Neural progenitor cell (in vitro differentiated cells): ENCODE measurements at places on chromosomes 1 and 21.

GRCh38 chr1:230144010-230144614 lies 77.1 kb downstream of the GALNT2 start:
- DNase-seq, result no peak

DNA sequence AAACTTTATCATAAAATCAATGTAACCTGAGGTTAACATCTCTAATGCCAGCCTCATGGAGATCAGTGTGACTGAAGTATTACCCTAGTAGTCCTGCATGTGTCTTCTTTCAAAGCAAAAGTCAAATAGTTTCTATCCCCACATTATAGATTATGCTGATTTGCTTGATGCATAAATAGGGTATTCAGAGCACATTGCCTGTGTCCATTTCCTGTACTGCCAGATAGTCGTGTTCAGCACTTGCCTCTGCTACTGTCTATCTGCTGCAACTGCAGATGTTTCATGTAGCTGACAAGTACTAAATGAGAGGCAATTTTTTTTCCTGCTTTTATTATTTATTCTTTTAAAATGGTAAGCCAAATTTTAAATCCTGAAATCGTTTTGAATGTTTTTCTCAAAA lies 348.7 kb downstream of the CHRM3 start:
- DNase-seq, result no peak

- DNase-seq, result no peak
Observed at GRCh38 chr21:27424601-27425000, 457.7 kb upstream of the ADAMTS5 start.

GRCh38 chr1:86708920-86709319 lies 4.5 kb downstream of the SH3GLB1 start:
- DNase-seq, result no peak

- no peak for DNase-seq
Observed at GRCh38 chr21:24428591-24429199, 1178.6 kb downstream of the MRPL39 start.

DNA sequence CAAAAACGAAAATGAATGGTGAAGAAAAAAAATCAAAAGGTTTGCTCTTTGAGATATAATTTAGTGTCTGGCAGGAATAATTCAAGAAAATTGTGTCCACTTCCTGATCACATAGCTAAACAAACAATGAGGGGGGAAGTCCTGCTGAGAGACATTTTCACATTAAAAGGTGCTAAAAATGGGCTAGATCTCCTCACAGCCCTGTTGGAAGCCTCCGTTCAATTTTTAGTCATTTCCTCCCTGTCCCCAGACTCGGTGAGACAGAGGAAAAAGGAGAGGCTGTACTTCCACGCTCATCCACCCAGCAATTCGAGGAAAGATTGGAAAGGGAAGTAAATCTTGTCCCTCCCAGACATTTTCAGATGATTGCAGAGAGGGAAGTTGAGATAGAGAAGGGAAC lies 103.7 kb downstream of the BARHL2 start:
- no peak for DNase-seq

- peak; percentile 12 for DNase-seq
Observed at GRCh38 chr1:27770293-27770830, 2.7 kb upstream of the STX12 start.

DNA sequence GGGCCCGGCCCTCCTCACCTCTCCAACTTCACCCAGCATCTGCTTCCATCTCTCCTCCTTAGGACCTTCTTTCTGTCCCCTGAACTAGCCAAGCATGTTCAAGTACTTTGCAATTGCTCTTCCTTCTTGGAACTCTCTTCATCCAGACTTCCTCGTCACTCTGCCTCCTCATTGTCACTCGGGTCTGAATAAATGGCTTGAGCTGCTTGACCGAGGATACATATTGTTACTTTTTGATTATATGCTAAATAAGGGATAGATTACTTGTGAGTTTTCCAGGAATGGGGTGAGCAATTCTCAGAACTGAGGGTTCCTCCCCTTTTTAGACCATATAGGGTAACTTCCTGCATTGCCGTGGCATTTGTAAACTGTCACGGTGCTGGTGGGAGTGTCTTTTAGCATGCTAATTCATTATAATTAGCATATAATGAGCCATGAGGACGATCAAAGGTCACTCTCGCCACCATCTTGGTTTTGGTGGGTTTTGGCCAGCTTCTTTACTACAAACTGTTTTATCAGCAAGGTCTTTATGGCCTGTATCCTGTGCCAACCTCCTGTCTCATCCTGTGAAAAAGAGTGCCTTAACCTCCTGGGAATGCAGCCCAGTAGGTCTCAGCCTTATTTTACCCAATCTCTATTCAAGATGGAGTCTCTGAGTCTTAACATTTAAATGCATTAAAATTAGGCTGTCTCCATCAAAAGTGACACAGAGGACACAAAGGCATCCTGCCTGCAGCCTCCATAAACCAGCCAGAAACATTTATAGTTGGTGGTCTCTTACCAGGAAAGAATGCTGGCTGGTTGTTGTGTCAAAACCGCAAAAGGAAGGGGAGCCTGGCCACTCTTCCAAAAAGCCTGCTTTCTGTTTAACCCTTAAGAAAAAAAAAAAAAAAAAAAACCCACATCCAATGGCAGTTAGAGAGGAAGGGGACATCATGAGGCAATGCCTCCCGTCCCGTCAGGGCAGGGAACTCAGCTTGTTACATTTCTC lies 179.3 kb downstream of the KAZN start:
- DNase-seq, result no peak

GRCh38 chr1:92730476-92730875 lies 54.4 kb downstream of the EVI5 start:
- no peak for DNase-seq

DNA sequence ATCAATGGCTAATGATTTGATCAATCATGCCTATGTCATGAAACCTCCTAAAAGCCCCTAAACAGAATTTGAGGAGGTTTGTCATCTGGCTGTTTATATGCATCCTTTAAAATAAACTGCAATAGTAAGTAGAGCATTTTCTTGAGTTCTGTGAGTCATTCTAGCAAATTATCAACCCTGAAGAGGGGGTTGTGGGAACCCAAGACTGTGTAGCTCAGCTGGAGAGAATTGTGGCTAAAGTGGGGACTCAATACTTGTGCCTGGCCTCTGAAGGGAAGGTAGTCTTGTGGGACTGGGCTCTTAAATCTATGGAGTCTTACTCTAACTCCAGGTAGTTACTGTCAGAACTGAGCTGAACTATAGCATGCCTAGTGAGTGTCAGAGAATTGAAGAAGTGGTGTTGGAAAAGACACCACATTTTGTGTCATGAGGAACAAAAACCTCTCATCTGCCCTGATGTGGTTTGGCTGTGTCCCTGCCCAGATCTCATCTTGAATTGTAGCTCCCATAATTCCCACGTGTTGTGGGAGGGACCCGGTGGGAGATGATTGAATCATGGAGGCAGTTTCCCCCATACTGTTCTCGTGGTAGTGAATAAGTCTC lies 402.4 kb downstream of the USH2A start:
- no peak for DNase-seq

GRCh38 chr1:17419626-17420328 lies 19.7 kb downstream of the RCC2 start:
- peak; percentile 82 for DNase-seq

DNA sequence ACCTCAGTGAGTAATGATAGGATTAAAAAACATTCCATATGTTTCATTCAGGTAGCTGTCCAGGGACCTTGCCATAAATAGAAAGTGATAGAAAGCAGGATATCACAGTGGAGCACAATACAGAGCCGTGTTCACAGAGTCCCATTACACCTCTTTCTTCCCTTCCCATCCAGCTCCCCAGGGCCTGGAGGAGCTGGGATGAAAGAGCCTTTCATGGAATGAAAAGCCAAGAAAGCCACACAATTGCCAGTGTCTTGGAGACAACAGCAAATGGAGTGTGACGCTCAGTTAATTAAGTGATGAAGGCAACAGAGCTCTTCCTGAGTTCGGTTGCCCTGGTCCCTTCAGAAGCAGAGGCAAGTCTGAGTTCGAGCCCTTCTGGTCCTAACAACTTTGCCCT lies 387.3 kb upstream of the PLXNA2 start:
- DNase-seq, result peak; percentile 72

DNA sequence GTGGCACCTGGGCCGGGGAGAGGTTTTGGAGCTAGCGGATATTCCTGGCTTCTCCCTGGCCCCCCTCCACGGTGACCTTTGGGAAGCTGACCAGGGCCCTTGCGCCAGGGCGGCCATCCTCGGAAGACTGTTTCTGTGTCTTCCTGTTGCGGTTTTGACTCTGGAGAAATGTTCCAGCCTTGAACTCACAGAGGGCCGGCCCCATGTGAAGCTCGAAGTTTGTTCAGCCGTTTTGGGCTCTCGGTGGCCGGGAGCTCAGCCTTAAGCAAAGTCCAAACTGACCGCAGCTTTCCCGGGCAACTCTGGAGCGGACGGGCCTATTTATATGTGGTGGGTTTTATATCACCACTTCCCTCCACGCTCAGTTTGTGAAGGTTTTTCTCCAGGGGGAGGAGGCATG lies 17.0 kb upstream of the WNT4 start:
- no peak for DNase-seq

DNA sequence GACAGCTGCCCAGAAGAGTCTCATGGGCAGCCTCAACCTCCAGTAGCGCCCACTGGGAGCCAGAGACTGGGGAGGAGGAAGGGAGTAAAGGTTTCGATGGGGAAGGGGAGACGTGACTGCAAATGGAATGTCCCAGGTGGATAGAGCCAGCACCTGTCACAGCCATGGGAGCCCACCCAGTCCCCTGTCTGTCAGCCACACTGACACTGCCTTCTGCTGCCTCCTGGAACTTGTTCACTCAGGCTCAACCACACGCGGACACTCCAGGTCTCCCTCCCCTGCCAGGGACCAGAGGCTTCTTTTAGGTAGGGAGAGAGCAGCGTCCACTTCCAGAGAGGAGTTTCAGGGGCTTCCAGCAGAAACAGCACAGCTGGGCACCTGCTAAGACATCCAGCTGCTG lies 346.3 kb downstream of the NPHP4 start:
- DNase-seq, result no peak

DNA sequence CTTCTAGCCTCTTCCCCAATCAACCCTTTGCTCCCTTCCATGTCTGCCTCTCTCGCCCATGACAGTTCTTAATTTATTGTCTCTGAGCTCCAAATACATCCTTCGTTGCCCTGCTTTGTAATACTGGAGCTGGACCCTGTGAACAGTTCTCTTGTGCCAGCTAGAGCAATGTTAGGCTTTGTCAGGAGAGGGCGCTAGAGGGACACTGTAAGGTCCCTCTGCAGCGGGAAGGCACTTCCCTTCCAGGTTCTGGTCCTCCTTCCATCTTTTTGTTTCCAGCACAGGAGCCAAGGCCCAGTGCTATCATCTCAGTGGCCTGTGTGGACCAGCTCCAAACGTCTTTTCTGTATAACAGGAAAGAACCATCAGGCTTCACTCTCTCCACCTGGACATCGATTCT lies 95.9 kb downstream of the PTPRU start:
- DNase-seq, result peak; percentile 74

GRCh38 chr1:182207300-182207699 lies 145.8 kb upstream of the ZNF648 start:
- no peak for DNase-seq

- DNase-seq, result no peak
Observed at GRCh38 chr1:41758500-41758899, 160.2 kb downstream of the HIVEP3 start.

GRCh38 chr1:2801535-2802291 lies at the start of gene TTC34:
TSS of gene TTC34 (minus strand) at chr1:2801693. CDS start at chr1:2800827, 866 bp downstream.
- no peak for DNase-seq

GRCh38 chr1:237877631-237878030 lies 13.1 kb downstream of the ZP4 start:
- DNase-seq, result peak; percentile 69

GRCh38 chr1:43414634-43415223 lies 25.0 kb downstream of the SZT2 start:
- peak; percentile 77 for DNase-seq

DNA sequence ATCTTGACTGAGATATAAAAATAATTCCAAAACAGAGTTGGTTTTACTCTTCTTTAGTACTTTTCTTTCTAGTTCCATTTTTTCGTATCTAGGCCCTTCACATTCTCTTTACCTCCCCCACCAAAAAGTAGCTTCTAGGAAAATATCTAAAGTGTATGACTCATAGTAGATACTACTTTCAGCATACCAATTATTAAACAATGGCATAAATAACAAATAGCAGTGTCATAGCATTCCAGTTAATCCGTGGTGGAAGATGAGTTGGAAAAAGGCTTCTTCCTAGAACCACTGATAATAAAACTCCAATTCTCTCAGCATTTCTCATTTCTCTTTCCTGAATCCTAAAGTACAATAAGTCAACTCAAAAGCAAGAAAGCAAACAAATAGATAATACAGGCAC lies 859.0 kb upstream of the B3GALT2 start:
- DNase-seq, result no peak
